NCI-H2171 treated with DMSO at 0.1 percent for 48 hours (cell line): ENCODE measurements at places on chromosomes 6 and 20.

DNA sequence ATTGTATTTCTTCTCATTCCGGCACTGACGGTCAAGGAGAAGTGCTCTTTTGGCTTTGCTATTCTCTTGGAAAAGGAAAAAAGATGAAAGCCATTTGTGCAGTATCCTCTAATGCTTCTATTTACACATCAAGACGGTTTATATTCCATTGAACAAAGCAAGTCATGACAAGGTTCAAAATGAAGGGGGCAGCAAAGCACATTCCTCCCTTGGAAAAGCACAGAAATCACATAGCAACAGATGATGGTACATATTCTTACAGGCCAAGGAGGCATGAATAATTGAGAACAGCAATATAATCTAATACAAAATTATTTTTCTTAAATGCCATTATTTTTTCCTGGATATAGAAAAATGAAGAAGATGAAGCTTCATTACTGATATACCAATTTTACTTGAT is 508.2 kb upstream of the JAG1 start:
- DNase-seq: no peak

GRCh38 chr20:48558906-48559305 is 268.9 kb downstream of the PREX1 start:
- DNase-seq: peak; percentile 57

GRCh38 chr6:151723152-151723551 is 84.3 kb upstream of the ESR1 start:
- no peak for DNase-seq

- peak; percentile 54 for DNase-seq
Measured at GRCh38 chr20:57596998-57597939, 23.0 kb downstream of the ZBP1 start.

- DNase-seq: peak; percentile 14
Measured at GRCh38 chr6:139146317-139146726, 11.4 kb downstream of the HECA start.

DNA sequence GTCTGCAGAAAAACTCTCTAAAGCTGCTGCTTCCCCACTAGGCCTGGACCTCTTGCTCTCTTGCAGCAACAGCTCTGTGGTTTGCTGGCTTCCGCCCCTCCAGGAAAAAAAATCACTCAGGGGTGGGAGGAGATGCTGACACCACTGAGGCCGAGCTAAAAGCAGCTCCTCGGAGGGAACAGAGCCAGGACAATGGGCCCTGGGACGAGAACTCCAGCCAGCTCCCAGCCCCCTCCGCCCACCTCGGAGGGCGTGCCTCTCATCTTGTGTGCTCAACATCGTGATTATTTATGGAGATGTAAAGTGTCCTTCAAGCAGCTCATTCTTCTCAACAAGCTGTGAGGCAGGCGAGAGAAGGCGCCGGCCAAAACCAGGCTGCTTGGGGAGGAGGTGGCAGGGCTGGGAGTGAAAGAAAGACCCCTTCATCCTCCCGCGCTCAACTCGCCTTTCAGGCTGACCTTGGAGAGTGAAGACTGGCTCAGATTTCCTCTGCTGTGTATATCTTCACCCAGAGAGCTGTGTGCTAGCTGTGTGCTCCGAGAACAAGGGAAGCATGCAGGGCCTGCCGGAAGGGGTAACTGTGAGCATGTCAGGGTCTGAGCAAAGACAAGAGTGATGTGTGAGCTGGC is 53.5 kb upstream of the LRFN2 start:
- no peak for DNase-seq

DNA sequence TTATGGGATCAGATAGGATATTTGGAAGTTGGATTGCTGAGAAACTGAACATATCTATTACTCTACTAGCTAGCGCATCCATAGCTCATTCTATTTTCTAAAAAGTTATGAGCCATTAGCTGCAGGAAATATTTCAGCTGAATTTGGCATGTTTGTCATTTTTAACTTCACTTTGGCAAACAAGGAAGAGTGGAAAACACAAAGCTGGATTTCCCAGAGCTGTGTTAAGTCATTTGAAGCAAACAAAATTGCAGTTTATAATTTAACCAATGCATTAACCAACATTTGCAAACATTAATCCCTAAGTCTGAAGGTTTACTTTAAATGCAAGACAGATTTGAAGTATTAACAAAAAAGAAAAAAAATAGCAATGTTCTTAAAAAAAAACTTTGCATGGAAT is 1.2 kb downstream of the ALDH8A1 start:
- no peak for DNase-seq

GRCh38 chr6:20319520-20320357 is 81.9 kb upstream of the E2F3 start:
- DNase-seq: no peak

DNA sequence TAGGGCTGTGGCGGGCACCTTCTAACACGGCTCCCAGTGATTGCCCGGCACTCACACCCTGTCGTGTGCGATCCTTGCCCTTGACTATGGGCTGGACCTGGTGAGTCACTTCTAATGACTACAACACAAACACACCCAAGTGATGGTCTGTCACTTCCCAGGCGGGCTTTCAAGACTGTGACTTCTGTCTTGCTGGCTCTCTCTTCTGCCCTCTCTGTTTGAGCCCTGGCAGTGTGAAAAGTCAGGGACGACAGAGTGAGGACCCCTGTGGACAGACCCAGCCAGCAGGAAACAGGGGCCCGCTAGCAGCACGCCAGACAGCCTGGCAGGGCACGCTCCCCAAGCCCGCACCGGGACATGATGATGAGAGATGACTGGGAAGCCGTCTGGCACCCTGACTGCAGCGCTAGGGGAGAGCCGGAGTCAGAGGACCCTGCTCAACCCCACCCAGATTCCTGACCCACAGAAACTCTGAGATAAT is 43.0 kb downstream of the KIF16B start:
- DNase-seq: no peak

GRCh38 chr6:113774127-113774825 is 82.9 kb upstream of the MARCKS start:
- DNase-seq: no peak

DNA sequence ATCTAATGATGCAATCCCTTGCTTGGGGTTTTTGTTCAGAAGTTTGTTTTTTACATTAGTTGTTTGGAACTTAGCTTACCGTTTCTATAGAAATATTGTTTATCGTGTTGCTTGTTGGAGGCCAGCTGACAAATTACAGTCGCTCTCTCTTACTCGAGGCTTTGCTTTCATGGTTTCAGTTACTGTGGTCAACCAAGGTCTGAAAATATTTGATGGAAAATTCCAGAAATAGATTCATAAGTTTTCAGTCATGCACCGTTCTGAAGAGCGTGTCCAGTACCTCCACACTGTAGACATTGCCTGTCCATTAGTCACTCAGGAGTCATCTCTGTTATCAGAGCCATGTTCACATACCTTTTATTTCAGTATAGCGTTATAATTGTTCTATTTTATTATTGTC is 47.9 kb downstream of the DEK start:
- no peak for DNase-seq

- no peak for DNase-seq
Measured at GRCh38 chr6:42359021-42359420, 92.7 kb downstream of the TRERF1 start.

GRCh38 chr20:31568041-31568731 is 36.9 kb upstream of the ID1 start:
- DNase-seq: no peak

DNA sequence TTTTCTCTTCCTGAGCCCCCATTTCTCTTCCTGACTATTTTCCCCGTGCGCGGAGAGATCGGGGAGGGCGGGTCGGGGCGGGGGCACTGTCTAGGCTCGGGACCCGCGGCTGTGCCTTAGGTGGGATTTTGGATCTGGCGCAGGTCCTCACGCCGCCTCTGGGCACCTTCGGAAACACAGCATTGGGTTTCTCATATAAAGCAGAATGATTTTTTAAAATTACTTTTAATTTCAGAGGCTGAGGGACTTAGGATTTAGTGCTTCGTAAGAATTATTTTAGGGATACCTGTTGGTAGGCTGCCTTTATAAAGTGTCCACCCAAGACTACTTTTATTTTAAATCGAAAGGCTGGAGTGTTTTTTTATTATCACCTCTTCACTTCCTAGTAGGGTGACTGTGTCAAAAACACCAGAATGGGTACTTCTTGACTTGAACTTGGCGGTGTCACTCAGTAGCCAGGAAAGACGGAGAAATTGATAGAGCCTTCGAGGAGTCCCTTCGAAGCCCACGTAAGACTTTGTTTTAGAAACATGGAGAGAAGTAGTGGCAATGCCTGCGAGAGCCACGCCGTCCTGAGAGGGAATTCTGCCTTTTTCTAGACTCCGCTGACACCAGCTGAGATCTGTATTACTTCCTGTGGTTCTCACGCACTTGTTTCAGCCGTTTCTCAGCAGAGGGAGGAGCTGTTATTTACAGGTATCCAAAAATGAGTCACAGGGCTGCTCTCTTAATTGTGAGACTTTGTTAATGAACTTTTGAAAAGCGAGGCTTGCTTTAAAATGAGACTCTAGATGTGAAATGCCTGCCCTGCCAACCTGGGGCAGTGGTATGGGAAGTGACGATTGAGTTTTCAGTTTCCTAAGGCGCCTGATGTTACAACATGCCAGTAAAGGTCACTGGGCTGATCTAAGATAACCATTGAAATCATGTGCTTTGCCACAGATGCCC is 667 bp downstream of the STX11 start:
- DNase-seq: no peak

- DNase-seq: no peak
Measured at GRCh38 chr6:53335224-53335994, 13.3 kb downstream of the ELOVL5 start.

DNA sequence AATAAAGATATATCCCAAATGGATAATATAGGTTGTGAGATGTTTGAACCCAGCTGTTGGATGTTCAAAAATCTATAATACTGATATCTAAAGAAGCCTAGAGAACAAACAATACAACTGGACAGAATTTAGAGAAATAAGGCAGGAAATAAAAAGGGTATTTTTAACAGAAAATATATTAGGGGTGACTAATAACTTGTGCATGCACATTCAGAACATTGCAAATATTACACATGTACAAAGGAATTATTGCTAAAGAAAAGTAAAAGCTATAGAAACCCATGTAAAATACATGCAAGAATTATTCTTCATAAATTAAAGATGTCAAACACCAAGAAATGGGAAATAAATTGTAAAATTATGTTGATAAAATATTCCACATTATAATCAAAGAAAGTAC is 32.7 kb upstream of the HCRTR2 start:
- DNase-seq: no peak

DNA sequence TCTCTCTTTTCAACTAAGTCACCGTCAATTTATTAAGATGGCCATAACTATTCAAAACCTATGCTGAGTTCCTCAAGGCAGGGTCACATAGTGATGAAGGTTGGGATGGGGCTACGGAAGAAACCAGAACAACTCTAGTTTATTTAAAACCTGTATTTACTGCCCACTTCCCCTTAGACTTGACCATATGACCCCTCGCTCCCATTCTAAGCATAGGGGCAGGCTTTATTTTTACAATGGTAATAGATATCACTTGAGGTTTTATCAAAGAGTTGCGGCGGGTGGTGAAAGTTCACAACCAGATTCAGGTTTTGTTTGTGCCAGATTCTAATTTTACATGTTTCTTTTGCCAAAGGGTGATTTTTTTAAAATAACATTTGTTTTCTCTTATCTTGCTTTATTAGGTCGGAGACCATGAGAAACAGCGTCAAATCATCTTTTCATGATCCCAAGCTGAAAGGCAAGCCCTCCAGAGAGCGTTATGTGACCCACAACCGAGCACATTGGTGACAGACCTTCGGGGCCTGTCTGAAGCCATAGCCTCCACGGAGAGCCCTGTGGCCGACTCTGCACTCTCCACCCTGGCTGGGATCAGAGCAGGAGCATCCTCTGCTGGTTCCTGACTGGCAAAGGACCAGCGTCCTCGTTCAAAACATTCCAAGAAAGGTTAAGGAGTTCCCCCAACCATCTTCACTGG is 5.5 kb downstream of the EDN1 start:
- DNase-seq: no peak

GRCh38 chr6:30530014-30530413 is 26.3 kb downstream of the GNL1 start:
- DNase-seq: no peak

DNA sequence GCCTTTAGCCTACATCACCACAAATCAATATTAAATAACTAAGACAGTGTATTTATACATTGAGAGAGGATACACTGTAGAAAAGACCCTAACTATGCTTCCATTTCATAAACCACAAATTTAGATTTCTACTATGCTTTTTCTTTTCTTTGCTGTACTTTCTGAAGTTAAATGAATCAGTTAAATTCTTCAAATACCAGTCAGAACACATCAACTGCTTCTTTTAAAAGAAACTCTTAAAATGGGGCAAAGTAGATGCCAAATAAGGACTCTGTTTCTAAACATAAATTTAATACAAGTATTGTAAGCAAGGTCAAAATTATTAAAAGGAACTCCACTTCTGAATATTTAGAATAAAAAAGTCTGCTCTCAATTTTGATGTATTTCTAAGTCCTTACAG is 76.9 kb downstream of the GMDS start:
- DNase-seq: no peak

GRCh38 chr6:25215881-25216280 is 63.3 kb upstream of the CARMIL1 start:
- DNase-seq: no peak

GRCh38 chr20:18729231-18729825 is 84.3 kb upstream of the SCP2D1 start:
- DNase-seq: no peak

- peak; percentile 41 for DNase-seq
Measured at GRCh38 chr20:39048000-39048696, 86.0 kb downstream of the DHX35 start.

- DNase-seq: no peak
Measured at GRCh38 chr20:47727170-47727880, 58.0 kb downstream of the SULF2 start.

DNA sequence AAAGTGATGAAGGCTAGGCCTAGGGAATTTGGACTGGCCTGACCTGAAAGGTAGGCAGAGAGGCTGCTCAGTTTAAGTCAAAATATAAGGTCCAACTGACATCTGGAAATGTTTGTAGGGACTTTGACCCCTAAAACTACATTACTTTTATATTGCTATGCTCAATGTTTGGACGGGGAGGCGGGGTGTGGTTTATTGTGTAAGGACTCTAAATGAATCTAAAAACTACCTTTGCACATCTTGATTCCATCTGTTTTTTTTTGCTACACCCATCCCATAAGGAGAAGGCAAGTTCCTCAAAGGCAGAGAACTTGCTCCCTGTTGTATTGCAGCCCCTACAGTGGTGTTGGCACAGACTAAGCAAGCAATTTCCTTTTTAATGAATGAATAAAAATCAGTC is 227.1 kb downstream of the HACE1 start:
- DNase-seq: no peak

DNA sequence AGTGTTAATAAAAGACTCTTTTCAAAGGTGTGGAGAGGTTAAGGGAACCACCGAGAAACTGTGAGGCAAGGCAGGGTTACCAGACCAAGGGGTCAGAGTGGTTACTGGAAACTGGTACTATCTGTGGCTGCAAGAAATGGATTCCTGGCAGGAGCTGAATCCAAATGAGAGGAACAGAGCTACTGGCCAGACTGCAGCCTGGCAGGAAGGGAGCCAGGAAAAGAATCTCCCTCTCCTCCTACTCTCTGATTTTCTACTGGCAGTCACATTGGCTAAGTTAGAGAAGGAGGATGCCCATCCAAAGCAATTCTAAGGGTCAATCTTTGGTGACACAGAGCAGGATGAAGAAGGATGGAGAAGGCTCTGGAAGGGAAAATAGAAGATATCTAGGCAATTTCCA is 211.5 kb downstream of the GRM1 start:
- DNase-seq: no peak

- no peak for DNase-seq
Measured at GRCh38 chr6:346386-347030, 45.0 kb upstream of the IRF4 start.
